ENCODE measurements at places on chromosomes 1 and 21.

- H3K36me3 ChIP-seq, result no peaks in the 10 kb centered on the region
- no peak overlapping the region for H3K4me3 ChIP-seq
- H3K4me1 ChIP-seq, result peaks cover 12% of the 10 kb centered on the region
These were observed 6.1 kb downstream of the BMP8A start for GRCh38 chr1:39497585-39497984.

DNA sequence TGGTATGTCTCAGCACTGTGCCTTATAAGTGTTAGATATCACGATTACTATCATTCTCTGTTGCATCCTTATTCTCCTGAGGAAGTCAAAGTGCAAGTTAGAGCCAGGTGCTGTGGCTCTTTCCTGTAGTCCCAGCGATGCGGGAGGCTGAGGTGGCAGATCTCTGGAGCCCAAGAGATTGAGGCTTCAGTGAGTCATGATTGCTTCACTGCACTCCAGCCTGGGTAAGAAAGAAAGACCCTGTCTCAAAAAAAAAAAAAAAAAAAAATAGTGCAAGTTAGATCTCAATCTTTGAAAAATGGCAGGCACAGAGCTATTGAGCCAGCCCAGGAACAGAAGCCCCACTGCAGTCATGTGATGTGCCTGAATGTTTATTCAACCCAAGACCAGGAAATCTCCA, 147.8 kb upstream of the POGK start:
- H3K4me3 ChIP-seq, result no peak overlapping the region
- no peak overlapping the region for H3K27ac ChIP-seq
- DNase-seq, result no peak
- H3K36me3 ChIP-seq, result no peaks in the 10 kb centered on the region
- no peaks in the 10 kb centered on the region for H3K27me3 ChIP-seq

DNA sequence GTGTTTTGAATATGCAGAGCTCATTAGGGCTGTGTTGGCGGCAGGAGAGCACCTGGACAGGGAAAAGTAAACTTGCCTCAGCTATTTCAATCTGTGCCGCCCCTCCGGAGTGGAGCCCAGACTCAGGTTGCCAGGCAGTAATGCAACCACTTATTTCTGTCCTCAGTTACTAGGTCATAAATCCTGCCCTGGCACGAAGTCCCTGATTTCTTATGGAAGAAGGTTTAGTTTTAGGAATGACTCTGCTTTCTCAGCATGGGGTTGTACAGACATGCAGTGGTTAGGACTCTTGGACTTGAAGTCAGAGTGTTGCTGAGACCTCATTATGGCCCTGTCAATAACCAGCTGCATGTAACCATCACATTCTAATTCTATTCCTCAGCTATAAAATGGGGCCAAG, 98.3 kb upstream of the FGGY start:
- no peaks in the 10 kb centered on the region for H3K4me1 ChIP-seq
- no peak overlapping the region for H3K4me3 ChIP-seq
- H3K27me3 ChIP-seq, result no peaks in the 10 kb centered on the region
- H3K36me3 ChIP-seq, result no peaks in the 10 kb centered on the region
- no peak for DNase-seq
- no peak overlapping the region for H3K27ac ChIP-seq

- H3K27me3 ChIP-seq, result no peaks in the 10 kb centered on the region
- no peak overlapping the region for H3K4me3 ChIP-seq
- H3K27ac ChIP-seq, result no peak overlapping the region
- no peaks in the 10 kb centered on the region for H3K4me1 ChIP-seq
- H3K36me3 ChIP-seq, result no peaks in the 10 kb centered on the region
- no peak for DNase-seq
These were observed 18.0 kb downstream of the CELA2B start for GRCh38 chr1:15493869-15494390.

DNA sequence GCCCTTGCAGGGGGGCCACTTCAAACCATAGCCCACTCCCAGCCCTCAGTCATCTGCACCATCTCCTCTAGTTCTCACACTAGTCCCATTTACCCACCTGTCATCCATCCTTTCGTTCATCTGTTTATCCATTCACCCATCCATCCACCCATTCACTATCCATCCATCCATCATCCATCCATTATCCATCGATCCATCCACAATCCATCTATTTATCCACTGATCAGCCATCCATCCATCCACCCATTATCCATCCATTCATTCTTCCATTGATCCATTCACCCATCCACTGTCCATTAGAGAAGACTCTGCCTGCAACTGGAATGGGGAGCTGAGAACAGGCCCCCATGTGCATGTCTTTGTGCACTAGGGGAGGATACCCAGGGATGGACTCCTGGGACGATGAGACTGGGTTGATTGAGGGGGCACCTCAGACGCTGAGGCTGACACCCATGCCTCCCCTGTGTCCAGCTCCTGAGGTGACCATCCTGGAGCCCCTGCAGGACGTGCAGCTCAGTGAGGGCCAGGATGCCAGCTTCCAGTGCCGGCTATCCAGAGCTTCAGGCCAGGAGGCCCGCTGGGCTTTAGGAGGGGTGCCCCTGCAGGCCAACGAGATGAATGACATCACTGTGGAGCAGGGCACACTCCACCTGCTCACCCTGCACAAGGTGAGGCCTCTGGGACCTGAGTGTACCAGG, 97.9 kb downstream of the TRIM11 start:
- no peaks in the 10 kb centered on the region for H3K27me3 ChIP-seq
- H3K27ac ChIP-seq, result no peak overlapping the region

Measured in MM.1S (cell line).